ENCODE measurements at places on chromosomes 5 and 9.
A peak's percentile ranks its signal among the peaks of the same experiment; 100 is the strongest.

DNA sequence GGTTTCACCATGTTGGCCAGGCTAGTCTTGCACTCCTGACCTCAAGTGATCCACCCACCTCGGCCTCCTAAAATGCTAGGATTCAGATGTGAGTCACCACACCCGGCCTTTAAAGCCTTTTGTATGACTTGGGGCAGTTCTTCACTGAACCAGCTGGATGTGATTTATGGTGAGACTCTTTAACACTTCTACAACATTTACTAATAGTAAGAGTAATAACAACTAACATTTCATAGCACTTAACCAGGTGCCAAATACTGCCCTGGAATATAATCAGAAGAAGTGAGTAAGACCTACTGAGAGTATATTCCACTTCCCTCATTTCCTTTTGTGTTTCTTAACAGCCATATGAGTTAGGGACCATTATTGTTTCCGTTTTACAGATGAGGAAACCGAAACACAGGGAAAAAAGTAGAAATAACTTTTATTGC, 10.0 kb downstream of the ZSWIM6 start:
- DNase-seq: no peak

DNA sequence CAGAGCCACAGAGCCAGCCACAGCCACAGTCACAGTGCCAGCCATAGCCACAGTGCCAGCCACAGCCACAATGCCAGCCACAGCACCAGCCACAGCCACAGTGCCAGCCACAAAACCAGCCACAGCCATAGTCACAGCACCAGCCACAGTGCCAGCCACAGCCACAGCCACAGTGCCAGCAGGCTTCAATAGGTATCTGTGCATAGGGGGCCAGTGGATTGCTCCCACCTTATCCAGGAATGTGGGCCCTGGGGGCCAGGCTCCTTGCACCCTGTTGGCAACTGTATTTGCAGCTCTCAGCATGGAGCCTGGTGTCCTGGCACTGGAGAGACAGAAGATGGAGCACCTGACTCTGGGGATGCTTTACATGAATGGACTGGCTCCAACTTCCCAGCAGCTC, 111.7 kb upstream of the IRX2 start:
- no peak for DNase-seq

DNA sequence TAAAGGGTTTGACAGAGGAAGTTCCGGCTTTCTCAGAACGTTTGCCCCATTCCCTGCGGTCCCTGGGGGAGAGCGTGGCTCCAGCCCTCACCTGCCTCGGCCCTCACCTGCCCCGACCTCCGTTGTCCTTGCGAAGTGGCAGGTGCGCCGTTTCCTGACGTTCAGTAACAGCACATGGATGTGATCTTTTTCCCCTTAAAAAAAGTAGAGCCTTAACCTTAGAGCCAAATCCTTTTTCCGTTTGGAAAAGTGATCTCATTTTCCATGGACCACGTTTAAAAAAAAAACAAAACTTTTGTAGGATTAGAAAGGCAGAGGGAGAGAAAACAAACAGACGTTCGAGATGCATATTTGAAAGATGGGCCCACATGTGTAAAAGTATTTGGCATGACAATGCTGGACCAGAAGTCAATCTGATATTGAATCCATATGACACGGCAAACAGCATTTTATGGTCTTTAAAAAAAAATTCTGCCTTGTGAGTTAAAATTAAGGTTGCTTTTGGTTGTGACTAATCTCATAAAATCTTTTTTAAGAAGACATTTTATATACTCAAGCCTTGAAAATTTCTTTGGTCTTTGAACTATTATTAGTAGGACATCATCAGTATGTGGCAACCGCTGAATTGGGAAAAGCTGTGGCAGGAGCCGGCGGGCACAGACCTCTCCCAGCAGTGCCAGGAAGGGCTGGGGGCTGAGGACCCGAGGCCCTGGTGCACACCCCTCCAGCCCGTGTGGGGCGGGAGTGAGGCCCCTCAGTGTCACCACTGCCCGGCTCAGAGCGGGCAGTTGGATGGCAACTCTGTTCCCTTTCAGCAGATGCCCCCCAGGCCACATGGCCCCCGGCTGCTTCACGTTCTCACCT, 42.5 kb upstream of the EXOC3 start:
- no peak for DNase-seq

DNA sequence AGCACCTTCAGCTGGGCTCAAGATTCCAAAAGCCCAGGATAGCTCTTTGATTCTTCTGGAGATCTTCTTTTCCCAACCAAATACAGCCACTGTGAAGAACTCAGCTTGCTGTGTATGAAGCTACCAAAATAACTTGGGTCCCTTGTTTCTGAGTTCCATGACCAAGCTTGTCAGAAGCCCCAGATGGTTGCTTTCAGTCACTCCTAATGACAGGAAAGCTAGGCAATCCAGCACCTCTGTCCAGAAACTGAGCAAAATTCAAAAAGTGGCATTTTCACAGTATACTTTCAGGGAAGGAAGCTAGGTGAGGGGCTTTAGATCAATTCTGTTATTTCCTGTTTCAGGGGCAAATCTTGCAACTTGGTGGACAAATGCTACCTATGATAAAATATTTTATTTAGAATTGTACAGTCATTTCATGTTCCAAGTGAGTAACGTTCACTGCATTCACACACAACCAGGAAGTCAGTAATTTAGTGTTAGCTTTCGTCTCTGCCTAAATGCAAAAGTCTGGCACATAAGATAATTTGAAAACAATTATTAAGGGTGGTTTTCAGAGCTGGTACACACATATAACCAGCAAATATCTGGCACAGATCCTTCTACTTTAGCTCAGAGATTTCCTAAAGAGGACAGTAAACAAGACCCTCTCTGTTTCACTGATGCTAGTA, 330.1 kb downstream of the GLIS3 start:
- DNase-seq: no peak

DNA sequence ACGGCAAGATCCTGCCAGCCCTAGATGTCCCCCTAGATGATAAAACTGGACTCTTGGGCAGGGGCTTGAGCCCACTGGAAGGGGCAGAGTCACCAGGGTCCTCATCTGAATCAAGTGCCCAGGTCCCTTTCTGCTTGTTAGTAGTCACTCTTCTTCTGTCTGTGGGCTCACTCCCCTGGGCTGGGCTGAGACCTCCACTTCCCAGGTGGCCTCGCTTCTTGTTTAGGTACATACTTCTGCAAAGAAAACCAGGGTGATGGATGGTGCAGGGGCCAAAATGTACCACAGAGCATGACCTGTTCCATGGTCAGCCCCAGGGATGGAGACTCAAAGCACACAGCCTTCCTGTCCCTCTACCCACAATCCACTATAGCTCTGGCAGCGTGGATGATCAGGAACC, 845 bp upstream of the SLC46A2 start:
- DNase-seq: no peak

DNA sequence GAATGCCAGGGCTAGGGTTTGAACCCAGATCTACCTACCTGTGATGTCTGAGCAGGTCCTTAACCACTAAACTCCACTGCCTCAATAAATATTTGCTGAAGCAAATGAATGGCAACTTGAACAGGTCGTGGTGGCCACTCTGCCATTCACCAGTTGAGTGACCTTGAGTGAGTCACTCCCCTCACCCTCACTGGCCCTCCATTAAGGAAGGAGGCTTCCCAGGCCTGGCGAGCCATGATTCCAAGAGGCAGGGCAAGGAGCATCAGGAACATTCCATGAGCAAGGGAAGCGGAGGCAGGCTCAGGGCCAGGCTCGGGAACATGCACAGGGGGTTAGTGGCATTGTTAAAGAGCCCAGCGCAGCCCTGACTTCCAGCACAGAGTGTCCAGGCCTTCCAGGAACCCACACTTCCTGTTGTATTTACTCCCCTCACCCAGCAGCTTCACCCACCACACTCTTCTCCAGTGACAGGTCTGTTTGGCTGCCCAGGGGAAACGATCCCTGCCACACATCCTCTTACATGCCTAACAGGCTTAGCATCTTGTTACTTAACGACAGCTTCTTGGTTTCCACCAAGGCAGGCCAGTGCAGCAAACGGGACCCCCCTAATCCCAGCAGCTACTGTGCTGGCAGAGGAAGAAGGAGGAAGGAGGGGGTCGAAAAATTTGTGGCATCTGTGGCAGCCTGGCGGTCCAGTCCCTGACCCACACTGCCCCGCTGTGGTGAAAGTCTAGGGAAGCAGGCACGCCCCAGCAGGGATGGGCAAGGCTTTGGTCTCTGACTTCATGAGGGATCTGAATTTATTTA, 43.7 kb upstream of the TTC1 start:
- peak; percentile 34 for DNase-seq

DNA sequence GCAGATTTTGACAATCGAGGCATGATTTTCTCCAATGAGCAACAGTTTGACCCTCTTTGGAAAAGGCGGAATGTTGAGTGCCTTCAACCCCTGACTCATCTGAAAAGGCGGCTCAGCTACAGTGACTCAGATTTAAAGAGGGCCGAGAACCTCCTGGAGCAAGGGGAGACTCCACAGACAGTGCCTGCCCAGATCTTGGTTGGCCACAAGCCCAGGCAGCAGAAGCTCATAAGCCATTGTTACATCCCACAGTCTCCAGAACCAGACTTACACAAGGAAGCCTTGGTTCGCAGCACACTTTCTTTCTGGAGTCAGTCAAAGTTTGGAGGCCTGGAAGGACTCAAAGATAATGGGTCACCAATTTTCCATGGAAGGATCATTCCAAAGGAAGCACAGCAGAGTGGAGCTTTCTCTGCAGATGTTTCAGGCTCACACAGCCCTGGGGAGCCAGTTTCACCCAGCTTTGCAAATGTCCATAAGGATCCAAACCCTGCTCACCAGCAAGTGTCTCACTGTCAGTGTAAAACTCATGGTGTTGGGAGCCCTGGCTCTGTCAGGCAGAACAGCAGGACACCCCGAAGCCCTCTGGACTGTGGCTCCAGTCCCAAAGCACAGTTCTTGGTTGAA, 13.6 kb downstream of the PTPDC1 start:
- DNase-seq: no peak

- no peak for DNase-seq
Observed at GRCh38 chr9:105118636-105119035, 125.8 kb upstream of the SLC44A1 start.

GRCh38 chr5:34415559-34416198, 240.4 kb upstream of the RAI14 start:
- DNase-seq: no peak

DNA sequence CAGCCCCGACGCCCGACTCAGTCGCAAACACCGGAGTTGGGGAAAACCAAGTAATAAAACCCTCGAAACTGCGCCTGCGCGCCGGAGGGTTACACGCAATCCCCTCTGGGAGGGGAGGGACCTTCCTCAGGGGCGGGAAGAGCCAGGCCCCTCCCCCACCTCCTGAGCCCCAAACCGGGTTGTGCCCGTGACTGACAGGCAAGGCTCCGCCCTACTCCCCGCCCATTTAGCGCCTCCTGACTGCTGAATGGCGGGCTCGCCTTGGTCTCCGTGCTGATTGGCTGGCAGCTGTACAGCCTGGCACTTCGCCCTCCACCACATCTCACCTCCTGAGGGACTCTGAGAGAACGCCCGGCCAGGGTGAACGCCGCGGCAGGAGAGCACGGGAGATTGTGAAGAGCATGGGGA, at the start of gene PRDM9:
TSS of gene PRDM9 (plus strand) at position 332 of the 408 bp plus-strand sequence. CDS start 1,425 bp downstream, outside the sequence.
- DNase-seq: no peak

GRCh38 chr5:35904443-35905132, 33.8 kb downstream of the CAPSL start:
- no peak for DNase-seq

GRCh38 chr9:34396276-34397214, 19.8 kb upstream of the MYORG start:
- DNase-seq: peak; percentile 9

- no peak for DNase-seq
Observed at GRCh38 chr5:50744776-50745175, 78.3 kb downstream of the PARP8 start.

GRCh38 chr9:124004593-124004992, 7.0 kb upstream of the LHX2 start:
- DNase-seq: no peak

GRCh38 chr9:88604836-88605511, 70.0 kb downstream of the NXNL2 start:
- DNase-seq: no peak

DNA sequence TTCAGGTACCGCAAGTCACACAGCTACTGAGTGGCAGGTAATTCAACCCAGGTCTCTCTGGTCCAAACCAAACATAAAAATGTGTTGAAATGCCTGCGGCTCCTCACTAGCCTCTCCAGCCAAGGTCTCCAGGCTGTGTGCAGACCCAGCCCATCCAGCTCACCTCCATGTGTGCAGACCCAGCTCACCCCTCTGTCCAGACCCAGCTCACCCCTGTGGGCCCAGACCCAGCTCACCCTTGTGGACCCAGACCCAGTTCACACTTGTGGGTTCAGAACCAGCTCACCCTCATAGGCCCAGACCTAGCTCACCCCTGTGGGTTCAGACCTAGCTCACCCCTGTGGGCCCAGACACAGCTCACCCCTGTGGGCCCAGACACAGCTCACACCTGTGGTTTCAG, 188.0 kb upstream of the ADCY2 start:
- no peak for DNase-seq

GRCh38 chr9:16030528-16031185, 477.8 kb downstream of the CCDC171 start:
- DNase-seq: no peak

- no peak for DNase-seq
Observed at GRCh38 chr9:6243746-6244145, 28.1 kb downstream of the IL33 start.

GRCh38 chr5:84805473-84805872, 420.8 kb upstream of the EDIL3 start:
- no peak for DNase-seq

GRCh38 chr5:139660105-139660922, 12.2 kb downstream of the CXXC5 start:
- DNase-seq: no peak

DNA sequence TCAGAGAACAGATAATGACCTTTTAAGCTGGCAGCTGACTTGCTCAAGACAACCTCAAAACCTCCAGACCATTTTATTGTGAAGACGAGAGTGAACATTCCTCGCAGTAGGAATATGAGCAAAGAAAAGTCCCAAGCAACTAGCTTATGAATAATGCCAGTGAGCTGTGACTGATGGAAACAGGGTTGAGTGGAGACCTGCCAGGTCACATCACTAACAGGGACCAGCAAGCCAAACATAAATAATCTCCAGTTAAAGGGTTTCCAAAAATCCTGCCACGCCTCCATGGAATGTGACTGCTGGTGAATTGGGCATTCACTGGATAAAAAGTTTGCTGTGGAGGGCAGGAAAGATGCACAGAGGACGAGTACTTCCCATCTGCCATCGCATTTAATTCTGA, 185.4 kb downstream of the CRB2 start:
- no peak for DNase-seq

DNA sequence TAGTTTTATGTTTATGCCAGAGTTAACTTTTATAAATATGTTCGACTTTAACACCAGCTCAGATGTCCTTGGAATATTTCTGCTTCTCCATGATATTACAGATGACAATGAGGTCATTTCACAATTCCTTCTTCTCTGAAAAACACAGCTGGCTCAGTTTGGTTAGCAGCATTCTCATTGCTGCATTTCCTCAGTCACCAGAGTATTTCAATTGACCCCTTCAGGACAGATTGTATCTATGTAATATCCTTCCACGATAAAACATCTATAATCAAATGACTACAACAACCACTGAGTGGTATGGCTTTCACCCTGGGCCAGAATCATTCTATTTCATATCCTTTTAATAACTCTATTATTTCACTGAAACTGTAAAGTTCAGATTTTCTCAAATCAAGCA, 148.7 kb downstream of the OXCT1 start:
- no peak for DNase-seq

GRCh38 chr5:168851902-168852321, 272.7 kb upstream of the PANK3 start:
- DNase-seq: no peak
